Activated naive CD4-positive, alpha-beta T cell treated with anti-CD3 and anti-CD28 coated beads, Interleukin-2, amount 10 ng/mL, durations not matched to agents 7 days and 5 days (primary cell): ENCODE measurements at places on chromosomes 6 and 20.

DNA sequence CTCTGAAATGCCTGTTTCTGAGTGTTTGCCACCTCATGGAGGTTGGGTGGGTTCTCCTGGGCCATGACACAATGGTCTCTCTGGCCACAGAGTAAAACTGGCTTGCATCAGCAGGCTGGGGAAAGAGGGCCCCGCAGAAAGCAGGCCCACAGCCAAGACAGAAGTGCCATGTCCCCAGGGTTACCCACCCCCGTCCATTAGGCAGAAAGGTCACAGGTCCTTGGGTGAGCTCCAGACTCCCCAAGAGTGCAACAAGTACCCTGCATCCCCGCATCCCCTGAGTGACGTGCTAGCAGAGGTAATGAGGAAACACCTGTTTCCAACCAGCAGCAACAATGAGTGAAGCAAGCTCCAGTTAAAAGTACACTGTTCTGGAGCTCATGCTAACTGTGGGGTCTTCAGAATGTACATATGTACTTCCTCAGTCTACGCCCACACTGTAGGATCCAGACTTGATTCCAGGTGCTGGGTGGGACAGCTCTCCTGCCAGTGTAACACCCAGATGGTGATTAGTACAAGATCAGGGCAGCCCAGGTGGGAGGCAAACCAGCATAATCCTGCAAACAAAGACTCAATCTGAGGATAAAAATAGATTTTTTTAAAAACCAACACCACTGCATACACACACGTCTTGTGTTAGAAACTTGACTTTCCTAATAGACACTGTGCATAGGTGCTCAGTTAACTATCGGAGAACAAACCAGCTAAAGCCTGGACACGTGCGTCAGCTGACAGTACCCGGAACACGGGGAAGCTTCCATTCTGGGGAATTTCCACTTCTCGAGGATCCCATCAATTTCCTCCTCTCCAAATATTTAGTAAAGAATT lies 31.5 kb downstream of the RRBP1 start:
- no peak for DNase-seq

GRCh38 chr20:18857640-18858039 lies 44.1 kb downstream of the SCP2D1 start:
- DNase-seq, result no peak

GRCh38 chr20:34530342-34530741 lies 14.1 kb downstream of the DYNLRB1 start:
- DNase-seq, result peak; percentile 3

- DNase-seq, result no peak
These were observed 124.1 kb upstream of the DST start for GRCh38 chr6:56766806-56767178.

- DNase-seq, result no peak
These were observed 6.9 kb upstream of the SAMD3 start for GRCh38 chr6:130229645-130230044.

DNA sequence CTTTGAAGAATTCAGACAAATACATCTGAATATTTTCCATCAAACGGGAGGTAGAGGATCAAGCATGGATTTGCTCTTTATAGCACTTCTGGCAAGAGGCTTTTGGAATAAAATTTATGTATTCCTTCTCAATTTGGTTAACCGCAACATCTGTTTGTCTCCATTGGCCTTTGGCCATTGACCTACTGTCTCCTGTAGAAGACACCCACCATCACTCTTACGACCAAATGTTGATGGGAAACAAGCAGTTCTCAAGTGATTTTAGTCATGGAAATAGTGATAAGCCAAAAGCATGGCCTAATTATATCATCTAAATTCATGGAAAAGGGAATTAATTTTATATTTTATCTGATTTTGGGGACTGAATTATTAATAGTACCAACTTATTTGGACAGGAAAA lies 591.9 kb downstream of the CD109 start:
- no peak for DNase-seq

DNA sequence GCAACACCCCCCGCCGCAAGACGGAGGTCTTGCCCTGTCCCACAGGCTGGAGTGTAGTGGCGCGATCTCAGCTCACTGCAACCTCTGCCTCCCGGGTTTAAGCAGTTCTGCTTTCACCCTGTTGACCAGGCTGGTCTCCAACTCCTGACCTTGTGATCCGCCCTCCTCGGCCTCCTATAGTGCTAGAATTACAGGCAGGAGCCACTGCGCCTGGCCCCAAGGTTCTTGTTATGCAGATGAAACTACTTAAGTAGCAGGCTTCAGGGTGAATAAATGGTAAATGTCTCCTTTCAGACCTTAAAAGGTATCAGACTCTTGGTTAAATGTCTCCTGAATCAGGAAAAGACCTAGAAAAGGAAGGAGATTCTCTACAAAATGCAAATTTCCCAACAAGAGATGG lies 95.4 kb upstream of the TMEM181 start:
- DNase-seq, result no peak

DNA sequence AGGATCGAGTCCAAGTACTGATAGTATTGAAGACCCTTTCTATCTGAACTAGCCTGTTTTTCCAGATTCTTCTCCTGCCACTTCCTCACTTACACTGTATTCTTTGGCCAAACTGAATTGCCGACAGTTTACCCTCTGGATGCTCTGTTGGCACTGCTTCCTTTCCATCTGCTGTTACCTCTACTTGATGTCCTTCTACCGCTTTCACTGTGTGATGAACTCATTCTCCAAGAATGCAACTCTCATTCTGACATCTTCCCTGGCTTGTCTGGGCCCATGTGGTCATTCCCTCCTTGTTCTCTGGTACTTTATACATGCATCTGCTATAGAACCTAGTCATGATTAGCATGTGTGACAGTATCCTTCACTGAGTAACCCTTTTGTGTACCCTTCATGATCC lies 16.3 kb downstream of the RPRD1B start:
- no peak for DNase-seq

DNA sequence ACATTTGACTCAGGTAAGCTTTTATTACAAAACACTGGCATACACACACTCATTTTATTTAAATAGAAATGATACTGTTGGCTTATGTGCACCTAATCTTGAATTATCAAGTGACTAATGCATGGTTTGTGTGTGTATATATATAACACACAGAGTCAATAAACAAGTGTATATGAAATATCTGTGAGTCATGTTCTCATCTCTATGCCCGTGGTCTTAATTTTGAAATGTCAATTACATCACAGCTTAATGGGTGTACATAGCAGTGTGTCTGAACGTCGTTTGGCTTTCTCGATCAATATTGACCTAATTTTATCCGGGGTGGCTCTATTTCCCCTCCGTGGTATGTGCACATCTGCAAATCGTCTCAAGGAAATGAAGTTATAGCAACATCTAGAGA lies 104.0 kb upstream of the ZFP64 start:
- DNase-seq, result no peak

DNA sequence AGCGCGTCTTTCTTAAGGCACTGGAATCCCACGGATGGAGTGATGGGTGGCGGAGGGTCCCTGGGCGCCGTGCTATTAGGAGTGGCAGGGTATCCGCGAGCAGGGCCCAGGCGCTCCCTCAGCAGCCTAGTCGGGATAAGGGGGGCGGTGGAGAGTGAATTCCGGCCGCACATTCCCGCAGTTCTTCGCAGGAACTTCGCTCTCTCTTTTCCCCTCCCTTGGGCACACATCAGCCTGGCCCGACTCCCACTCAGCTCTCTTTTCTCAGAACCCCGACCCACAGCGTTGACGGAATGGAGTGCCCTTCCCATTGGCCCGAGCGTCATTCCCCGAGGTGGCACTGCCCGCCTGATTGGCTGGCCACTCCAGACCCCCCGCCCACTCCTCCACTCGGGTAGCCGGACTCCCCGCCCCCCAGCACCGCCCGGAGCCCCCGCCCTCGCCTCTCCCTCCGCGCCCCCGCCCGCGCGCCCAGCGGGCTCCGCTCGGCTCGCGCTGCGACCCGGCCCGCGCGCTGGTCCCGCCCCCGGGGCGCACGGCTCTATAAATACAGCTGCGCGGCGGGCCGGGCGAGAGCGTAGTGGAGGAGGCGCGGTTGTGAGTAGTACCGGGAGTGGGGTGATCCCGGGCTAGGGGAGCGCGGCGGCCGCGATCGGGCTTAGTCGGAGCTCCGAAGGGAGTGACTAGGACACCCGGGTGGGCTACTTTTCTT lies at the start of gene ID4:
TSS of gene ID4 (plus strand) at position 572 of the 712 bp plus-strand sequence. CDS start 385 bp downstream, outside the sequence.
- no peak for DNase-seq

GRCh38 chr6:149095842-149096241 lies 221.7 kb upstream of the TAB2 start:
- peak; percentile 37 for DNase-seq

DNA sequence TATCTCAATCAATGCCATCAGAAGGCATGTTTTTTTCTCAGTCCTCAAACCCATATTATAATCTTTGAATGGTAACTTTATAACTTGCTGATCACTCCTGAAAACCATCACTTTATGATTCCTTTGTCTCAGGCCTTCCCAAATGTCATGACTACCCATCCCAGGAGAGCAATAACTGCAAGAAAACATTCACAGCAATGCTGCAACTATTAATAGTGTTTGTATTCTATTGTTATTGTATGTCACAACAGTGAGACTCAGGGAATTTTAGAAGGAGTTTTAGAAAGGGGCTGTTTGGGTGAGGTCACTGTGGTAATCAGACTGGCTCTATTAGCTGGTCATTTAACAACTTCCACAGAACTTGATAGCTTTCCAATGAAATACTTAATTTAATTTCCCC lies 301.4 kb upstream of the TBX18 start:
- no peak for DNase-seq

GRCh38 chr6:136486357-136486756 lies 63.9 kb downstream of the MAP7 start:
- DNase-seq, result no peak

DNA sequence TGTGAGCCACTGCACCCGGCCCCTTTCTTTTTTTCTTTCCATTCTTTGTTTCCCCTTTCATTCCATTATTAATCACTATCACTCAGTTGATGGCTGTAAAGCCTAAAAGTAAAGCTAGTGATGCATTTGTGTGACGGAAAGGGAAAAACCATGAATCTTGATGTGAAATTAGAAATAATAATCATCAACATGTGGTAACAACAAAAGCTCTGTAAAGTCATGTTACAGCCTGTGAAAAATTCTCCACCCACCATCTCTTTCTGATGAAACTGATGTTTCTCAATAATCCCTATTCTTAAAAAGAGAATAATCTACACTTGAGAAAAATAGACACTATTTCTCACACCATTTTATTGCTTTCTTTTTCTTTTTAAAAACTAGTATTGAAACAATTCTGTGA lies 80.0 kb downstream of the CRYBG1 start:
- DNase-seq, result no peak

- DNase-seq, result no peak
These were observed 20.6 kb upstream of the TASP1 start for GRCh38 chr20:13659288-13659687.

GRCh38 chr20:14800707-14801425 lies 463.5 kb upstream of the FLRT3 start:
- no peak for DNase-seq

- DNase-seq, result no peak
These were observed 55.5 kb downstream of the NCOA3 start for GRCh38 chr20:47557218-47557617.

DNA sequence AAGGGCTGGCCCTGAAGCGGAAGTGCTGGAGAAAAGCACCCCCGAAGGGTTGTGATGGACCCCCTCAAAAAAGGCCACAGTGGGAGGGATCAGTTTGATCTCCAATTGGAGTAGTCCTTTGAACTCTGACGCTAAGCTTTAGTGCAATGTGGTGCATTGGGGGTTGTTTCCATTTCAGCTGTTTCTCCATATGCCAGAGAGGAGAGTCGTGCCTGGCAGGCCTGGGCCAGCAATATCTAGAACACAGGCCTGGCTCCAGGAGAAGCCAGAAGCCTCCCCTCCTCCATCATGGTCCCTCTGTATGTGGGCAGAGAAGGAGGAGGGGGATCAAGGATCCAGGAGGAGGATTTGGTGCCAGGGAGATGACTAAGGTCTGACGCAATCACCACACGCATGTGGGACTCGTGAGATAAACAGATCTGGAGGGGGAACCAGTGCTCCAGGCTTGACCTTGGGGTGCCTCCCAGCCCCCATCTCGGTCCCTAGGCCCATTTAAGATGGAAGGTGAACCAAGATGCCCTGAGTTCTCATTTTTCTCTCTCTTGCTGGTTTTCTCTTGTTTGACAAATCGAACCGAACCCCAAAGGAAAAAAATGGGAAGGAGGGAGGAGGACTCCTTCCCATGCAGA lies 517.4 kb upstream of the JARID2 start:
- DNase-seq, result no peak

GRCh38 chr6:43123461-43124314 lies 47.4 kb upstream of the SRF start:
- no peak for DNase-seq

DNA sequence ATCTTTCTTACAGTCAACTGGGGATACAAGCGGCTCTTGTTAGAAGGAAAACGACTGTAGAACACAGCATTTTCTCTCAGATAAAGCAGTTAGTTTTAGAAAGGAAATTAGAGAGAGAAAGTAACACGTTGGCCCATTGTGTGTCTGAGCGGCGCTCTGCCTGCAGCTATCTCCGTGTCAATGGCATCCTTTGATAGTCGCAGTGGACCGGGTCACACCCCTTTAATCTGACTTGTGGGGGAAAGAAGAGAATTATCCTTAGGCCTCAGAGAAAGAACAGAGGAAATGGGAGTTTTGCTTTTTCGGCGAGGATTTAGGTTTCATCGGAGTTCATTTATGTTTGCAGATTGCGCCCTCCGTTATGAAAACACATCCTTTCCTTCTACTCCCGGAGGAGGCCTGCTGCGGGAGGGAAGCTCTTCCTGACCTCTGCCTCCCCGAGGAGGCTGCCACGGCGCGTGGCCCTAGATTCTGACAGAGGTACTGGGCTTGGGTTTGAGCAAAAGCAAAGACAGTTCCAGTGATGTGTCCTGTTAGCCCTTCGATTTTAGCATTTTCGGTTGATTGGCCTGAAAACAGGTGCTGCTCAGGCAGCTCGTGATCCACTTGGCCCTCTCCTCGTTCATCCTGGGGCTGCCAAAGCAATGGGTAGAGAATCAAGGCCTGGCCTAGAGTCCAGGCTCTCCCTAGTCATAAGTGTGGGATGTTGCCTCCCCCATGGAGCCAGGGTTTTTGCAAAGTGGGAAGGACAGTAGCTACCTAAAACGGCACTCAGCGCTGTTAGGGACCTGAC lies 74.9 kb downstream of the ZDHHC14 start:
- no peak for DNase-seq

- no peak for DNase-seq
These were observed 206.1 kb upstream of the PRDM1 start for GRCh38 chr6:105880030-105880492.

GRCh38 chr6:106743612-106744011 lies 114.2 kb downstream of the QRSL1 start:
- no peak for DNase-seq

- DNase-seq, result no peak
These were observed 38.0 kb downstream of the ELOVL2 start for GRCh38 chr6:11006061-11006460.

GRCh38 chr20:25486377-25486776 lies 78.9 kb downstream of the GINS1 start:
- no peak for DNase-seq

- DNase-seq, result no peak
These were observed 2.0 kb downstream of the AIF1 start for GRCh38 chr6:31617010-31617409.

GRCh38 chr6:122143813-122144601 lies 255.4 kb upstream of the HSF2 start:
- no peak for DNase-seq

- no peak for DNase-seq
These were observed 99.3 kb upstream of the PROKR2 start for GRCh38 chr20:5416086-5416485.
